ENCODE measurements at places on chromosomes 12 and 14.
A peak's percentile ranks its signal among the peaks of the same experiment; 100 is the strongest.

- no peak for DNase-seq
These were observed 73.6 kb upstream of the CCDC198 start for GRCh38 chr14:57567220-57567619.

GRCh38 chr12:176321-177181 lies 37.4 kb downstream of the SLC6A12 start:
- peak; percentile 16 for DNase-seq

- DNase-seq, result no peak
These were observed 823 bp downstream of the ATG2B start for GRCh38 chr14:96362071-96362964.

DNA sequence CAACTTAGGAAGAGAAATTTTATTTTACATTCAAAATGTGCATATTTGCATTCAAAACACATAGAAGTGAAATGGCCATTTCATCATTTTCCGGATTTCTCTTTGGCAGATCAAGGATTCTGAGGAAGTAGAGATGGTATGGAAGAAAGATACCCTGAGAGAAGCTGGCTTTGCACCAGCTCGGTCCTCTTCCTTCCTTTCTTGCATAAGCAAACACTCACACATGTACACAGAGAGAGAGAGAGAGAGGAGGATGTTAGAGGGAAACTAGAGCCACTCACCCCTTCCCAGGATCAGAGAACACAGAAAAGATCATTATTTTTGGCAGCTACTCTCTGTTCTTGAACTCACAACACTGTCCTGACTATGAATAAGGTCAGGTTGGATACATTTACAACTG lies 15.6 kb upstream of the PLEKHD1 start:
- no peak for DNase-seq

- no peak for DNase-seq
These were observed 202.5 kb downstream of the TMEM117 start for GRCh38 chr12:44038411-44038810.

DNA sequence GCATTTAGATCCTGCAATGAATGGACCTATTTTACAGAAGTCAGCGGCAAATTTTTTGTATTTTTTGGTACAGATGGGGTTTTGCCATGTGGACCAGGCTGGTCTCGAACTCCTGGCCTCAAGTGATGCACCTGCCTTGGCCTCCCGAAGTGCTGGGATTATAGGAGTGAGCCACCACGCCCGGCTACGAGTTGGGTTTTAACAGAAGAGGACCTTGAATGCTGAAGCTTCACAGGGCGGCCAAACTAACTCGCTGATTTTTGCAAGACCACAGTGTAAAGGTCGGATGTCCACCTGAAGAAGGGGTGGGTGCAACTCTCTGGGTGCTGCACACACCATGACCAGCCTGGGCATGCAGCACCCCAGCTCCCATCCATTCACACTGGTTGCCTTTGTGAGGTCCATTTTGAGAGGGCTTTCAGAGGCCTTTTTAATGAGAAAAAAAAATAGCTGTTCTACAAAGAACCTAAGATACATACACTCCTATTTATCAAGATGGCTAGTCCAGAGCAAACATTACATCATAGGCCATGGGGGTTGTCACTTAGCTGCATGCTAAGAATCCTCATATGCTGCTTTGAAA lies 21.6 kb upstream of the CDK2AP1 start:
- no peak for DNase-seq

GRCh38 chr12:91434081-91434480 lies 251.5 kb upstream of the DCN start:
- DNase-seq, result no peak

DNA sequence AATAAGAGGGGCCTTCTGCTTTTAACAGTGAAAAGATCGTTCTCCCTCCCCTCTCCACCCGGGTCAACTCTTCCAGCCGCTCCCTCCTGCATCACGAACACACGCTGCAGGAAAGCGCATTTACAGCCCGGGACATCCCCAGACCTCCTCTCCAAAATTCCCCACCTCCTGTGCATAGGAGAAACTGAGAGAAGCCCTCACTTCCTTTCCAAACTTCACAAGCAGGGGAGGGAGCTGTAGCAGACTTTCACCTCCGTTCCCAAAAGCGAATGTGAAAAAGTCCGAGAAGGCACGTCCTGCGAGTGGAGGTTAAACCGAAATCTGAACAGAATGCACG lies 513 bp downstream of the BCAT1 start:
- DNase-seq, result no peak

GRCh38 chr12:127570793-127571360 lies 696.1 kb upstream of the TMEM132C start:
- no peak for DNase-seq

GRCh38 chr12:49703647-49704137 lies 3.5 kb downstream of the FMNL3 start:
- peak; percentile 50 for DNase-seq

DNA sequence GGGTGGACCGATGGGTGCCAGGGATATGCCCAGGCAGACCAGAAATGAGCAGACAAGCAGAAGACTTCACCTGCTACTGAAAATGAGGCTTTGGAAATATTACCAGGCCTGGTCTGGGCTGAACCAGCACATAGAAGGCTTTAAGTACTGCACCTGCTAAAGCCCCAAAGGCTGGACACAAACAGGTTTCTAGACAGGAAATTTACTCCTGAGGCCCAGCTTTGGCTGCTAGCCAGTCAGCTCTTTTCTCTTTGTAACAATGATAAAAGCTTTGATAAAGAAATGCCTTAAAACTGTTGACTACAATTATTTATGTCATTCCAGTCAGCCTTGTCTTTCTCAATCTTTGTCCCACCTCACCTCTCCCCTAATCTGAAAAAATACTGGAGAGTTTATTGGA lies 228.9 kb upstream of the EGLN3 start:
- DNase-seq, result no peak

DNA sequence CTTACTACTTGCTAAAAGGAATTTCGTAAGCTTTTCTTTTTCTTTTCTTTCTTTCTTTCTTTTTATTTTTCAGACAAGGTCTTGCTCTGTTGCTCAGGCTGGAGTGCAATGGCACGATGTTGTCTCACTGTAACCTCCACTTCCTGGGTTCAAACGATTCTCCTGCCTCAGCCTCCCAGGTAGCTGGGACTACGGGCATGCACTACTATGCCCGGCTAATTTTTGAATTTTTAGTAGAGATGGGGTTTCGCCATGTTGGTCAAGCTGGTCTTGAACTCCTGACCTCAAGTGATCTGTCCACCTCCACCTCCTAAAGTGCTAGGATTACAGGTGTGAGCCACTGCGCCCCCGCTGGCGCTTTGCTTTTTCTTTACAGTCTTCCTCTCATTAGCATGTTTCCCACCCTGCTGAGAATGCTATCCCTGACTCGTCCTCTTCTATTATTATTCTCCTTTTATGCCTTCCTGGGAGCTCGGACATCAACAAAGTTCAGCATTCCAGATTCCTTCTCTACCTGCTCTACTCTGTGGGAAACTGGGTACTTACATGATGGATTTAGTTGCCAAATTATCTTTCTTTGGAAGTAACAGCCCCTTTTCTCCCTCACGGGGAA lies 3.1 kb downstream of the MTHFD1 start:
- no peak for DNase-seq

- DNase-seq, result no peak
These were observed 16.1 kb downstream of the TNFAIP2 start for GRCh38 chr14:103139132-103140025.

GRCh38 chr12:75666939-75667334 lies 155.5 kb upstream of the KRR1 start:
- DNase-seq, result no peak

All from AG04450 (cell line).